ENCODE measurements at places on chromosomes 6 and 20.

DNA sequence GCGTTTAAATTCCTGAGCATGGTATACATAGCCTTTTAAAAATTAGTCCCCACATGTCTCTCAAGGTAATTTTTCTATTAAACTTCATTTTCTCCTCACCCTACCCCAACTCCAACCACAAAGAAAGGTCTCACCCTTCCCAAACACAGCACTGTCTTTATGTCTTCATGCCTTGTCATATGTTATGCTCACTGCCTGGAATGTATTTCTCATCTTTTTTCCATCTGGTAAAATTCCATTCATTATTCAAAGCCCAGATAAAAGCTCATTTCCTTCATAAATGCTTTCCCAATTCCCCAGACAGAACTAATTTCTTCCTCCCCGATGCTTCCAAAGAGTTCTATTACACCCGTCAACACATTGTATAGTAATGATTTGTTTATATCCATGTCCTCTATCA, 302.0 kb downstream of the ALDH8A1 start:
- DNase-seq: no peak

DNA sequence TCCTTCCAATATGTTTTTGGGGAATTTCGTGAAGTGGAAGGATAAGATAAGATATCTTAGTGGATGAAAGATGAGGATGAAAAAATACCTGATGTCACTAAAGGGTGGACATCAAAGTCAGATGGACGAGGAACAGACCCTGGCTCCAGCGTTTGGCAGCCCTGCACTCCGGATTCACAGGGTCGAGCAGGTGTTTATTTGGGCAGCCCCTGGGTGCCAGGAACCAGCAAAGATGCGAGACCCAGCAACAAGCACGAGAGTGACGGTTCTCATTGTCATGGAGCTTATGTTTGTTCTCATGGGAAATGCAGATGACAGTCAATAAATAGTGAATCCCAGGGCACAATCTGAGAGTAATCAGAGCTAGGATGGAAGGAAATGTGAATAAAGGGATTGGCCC, 131.1 kb downstream of the PHACTR3 start:
- no peak for DNase-seq

- DNase-seq: no peak
Measured at GRCh38 chr20:41482647-41483552, 116.3 kb upstream of the EMILIN3 start.

- DNase-seq: no peak
Measured at GRCh38 chr6:158643836-158644230, 710 bp downstream of the DYNLT1 start.

- DNase-seq: no peak
Measured at GRCh38 chr20:45592574-45593189, 13.6 kb upstream of the WFDC8 start.

GRCh38 chr6:11770546-11771466, 7.8 kb downstream of the ADTRP start:
- DNase-seq: no peak

- no peak for DNase-seq
Measured at GRCh38 chr6:31711233-31711632, 3.9 kb upstream of the LY6G6D start.

DNA sequence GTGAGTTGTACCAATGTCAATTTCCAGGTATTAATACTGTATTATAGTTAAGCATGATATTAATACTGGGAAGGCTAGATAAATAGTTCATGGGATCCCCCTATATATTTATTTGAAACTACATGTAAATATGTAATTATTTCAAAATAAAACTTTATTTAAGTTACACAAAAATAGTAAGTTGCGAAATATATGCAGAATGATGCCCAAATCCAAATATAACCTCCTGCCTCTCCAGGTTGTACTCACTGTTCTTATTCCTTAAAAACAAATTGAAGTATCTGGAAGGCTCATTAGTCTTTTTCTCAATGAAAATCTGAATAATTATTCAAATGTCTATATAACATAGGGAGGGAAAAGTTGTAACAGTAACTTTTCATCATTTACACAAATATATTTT, 161.9 kb upstream of the DEFB112 start:
- no peak for DNase-seq

DNA sequence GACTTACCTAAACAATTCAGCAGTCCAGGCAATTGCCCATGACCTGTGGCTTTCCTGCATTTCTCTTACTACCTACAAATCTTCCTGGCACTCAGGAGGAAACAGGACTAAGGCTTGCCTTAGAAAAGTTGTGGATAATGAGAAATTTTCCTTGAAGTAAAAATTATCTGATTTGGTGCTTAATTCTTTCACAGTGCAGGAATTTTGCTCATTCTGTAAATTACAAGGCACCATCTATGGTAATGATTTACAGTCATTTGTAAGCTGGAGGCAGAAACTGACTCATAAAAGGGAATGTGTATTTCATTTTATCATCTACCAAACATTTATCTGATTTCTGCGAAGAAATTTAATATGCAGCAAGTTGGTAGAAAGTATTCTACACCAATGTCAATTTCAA, 211.5 kb upstream of the FKBP1C start:
- no peak for DNase-seq

GRCh38 chr6:9539231-9539755, 875.6 kb downstream of the TFAP2A start:
- no peak for DNase-seq

DNA sequence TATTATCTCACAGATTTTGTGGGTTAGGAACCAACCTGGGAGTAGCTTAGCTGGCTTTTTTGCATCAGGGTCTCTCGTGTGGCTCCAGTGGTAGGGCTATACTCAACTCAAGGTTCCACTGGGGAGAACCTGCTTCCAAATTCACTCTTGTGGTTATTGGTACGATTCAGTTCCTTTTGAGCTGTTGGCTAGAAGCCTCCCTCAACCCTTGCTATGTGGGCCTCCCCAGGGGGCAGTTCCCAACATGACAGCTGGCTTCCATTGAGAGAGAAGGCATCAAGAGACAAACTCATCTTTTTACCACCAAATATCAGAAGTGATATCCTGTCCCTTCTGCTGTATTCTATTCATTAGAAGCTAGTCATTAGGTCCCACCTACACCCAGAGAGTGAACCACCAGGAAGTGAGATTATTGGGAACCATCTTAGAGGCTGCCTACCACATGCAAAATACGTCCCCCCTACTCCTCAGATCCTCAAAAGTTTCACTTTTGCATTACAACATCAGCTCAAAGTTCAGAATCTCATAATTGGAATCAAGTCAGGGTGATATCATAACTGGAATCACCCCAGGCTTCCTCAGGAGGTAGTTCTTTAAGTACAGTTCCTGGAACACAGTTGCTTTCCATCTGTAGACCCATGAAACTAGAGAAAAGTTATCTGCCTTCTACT, 30.9 kb downstream of the MKKS start:
- no peak for DNase-seq

DNA sequence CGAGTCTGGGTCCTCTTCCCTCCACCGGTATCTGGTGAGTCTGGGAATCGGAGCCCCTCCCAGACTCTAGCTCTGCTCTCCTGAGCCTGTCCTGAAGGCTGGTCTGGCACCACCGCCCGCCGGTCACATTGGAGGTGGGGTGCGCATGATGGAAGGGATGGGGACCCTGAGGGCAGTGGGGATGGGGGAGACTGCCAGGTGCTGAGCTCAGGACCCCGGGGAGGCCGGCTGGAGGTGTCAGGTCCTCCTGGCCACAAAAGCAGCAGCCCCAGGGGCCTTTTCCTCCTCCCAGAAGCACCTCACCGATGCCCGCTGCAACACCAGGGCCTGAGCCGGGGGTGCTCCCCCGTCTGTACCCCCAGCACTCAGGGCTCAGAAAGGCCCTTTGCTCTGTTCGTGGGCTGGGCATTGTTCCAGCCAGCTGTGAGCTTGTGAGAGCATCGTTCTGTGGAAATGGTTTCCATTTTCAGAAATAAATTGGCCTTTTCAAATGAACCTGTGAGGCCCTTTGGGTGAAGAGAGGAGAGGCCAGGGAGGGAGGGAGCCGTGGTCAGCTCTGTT, 2.5 kb upstream of the NPBWR2 start:
- no peak for DNase-seq

- DNase-seq: no peak
Measured at GRCh38 chr6:34324738-34325444, 67.6 kb downstream of the NUDT3 start.

GRCh38 chr6:132598473-132598872, 8.9 kb upstream of the TAAR5 start:
- DNase-seq: no peak

GRCh38 chr6:75306064-75306463, 21.5 kb upstream of the TMEM30A start:
- DNase-seq: peak; percentile 43

GRCh38 chr6:15305909-15306308, 60.0 kb downstream of the JARID2 start:
- DNase-seq: no peak

- peak; percentile 28 for DNase-seq
Measured at GRCh38 chr6:138662471-138662870, 111.1 kb upstream of the CCDC28A start.

GRCh38 chr6:46453741-46454316, 37.4 kb downstream of the RCAN2 start:
- peak; percentile 14 for DNase-seq

- DNase-seq: no peak
Measured at GRCh38 chr6:2854396-2854982, 12.8 kb upstream of the SERPINB1 start.

DNA sequence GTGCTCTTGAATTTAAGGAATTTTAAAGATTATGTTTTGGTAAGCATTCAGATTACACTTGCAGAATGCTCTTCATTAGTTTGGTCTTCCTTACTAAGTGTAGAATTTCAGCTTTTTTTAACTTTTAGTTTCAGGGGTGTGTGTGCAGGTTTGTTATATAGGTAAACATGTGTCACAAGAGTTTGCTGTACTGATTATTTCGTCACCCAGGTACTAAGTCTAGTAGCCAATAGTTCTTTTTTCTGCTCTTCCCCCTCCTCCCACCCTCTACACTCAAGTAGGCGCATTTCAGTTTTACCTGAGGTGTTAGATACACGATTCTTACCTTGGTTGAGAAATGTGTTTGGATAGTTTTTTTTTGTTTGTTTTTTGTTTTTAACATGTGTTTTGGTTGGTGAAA, 68.3 kb downstream of the AFG1L start:
- no peak for DNase-seq
